ENCODE measurements at places on chromosomes 6 and 20.

DNA sequence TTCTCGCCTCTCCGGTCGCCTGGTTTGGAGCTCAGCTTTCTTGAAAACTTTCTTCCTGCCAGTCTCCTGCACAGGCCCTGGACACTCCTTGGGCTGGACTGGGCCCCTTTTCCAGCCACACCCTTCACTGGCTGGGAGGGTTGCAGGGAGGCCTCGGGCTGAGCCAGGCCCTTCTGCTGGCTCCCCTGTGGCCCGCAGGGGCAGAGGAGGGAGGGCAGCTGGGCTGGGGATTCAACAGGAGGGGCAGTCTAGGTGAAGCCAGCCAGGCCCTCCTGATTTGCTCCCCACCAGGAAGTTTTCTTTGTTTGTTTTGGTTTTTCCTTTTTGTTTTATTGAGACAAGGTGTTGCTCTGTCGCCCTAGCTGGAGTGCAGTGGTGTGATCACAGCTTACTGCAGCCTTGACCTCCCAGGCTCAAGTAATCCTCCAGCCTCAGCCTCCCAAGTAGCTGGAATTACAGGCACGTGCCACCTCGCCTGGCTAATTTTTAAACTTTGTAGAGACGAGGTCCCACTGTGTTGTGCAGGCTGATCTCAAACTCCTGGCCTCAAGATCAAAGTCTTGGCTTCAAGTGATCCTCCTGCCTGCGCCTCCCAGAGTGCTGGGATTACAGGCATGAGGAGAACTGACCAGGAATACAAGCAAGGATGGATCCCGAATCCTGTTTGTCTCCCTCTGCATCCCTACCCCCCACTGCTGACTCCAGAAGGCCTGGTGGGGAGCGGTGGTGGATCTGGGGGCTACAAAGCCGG, 23.5 kb upstream of the CDH22 start:
- DNase-seq = no peak

DNA sequence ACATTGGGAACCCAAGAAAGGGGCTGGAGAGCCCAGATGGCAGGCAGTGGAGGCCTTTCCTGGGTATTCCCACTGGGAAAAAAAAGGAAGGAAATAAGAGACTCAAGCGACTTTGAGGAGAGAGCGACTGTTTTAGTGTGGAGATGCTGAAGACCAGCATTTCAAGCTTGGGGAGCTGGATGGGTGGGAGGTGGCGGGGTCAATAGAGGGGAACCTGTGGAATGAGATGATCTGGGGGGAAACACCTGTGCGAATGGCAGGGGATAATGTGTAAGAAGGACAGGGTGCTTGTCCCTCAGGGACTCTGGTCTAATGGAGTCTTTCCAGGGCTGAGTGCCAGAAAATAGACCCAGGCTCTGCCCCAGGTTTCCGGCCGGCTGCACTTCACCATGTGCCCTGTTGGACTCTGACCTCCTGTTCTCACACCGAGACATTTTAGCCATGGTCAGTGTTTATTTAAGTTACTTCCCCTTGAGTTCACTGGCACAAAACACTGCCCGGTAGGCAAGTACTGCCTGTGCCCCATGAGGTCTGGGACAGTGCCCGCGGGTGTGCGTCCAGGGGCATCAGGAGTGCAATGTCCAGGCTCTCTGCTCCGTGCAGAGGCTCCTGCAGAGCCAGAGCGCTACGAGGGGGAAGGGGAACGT, 50.4 kb upstream of the NKX2-2 start:
- DNase-seq = no peak

DNA sequence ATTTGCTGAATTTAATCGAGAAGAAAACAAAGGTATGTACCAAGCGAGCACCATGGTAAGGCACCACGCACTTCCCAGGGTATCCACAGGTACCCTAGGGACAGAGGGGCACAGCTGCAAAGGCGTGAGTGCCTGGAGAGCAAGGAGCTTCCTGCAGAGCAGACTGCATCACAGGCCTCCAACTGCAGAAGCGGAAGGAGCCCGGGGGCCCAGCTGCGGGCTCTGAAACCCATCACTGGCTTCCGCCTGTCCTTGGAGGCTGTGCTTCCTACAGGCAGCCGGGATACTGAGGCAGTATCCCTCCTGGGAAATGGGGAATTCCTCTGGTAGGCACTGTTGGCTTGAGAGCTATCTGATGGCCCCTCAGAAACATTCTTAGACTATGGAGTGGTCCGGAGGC, 217.4 kb upstream of the GMDS start:
- no peak for DNase-seq

- no peak for DNase-seq
Measured at GRCh38 chr6:157813750-157814455, 9.1 kb upstream of the SNX9 start.

- DNase-seq = no peak
Measured at GRCh38 chr6:119542037-119542436, 192.5 kb upstream of the MAN1A1 start.

DNA sequence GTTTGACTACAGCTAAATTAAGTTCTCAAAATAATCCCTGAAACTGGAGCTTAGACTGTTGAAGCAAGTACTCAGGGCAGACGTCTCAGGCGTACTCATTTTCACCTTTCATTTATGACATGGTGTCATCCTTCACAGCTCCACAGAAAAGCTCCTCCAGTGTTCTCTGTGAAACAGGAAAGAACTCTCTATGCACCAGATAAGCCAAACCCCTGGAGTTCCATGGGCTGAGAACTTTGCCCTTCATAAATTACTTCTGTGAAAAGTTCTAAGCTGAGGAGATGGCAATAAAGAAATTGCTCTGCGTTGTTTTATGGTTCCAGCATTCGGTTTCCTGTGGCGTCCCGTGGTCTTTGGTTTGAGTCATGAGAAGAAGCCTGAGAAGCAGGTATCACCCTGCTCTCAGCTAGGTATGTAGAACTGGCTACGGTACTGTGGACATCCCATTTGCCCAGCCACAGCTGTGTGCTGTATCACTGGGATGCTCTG, 20.2 kb upstream of the RREB1 start:
- DNase-seq = no peak

GRCh38 chr6:4574007-4574406, 202.2 kb upstream of the CDYL start:
- no peak for DNase-seq

- no peak for DNase-seq
Measured at GRCh38 chr6:122709922-122710512, 69.5 kb upstream of the FABP7 start.

DNA sequence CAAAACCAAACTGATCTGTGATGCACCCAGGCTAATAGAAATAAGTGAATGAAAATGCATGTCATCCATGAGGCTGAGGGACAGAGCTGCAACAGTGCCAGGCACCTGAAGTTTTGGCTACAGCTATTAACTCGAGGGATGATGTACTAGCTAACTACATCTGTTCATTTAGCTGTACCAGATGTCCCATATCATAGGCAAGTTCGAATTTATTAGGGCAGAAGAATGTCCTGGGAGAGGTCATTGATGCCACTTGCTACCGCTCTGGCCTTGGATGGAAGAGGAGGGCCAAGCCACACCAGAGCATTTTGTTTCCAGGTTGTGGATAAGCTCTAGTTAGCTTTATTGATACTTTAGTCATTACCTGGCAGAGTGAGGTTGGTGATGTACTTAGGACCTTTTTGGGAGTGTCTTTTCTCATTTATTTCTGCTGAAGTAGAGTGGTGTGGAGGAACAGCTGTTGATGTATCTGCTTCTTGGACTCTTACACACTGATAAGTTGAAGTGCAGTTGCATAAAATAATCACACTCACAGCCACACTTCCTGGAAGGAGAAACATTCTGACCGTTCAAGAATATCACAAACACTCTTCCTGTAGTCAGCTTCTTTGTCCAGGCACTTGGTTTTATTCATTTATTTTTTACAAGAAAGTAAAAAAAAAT, 8.2 kb downstream of the ZFAND3 start:
- no peak for DNase-seq

DNA sequence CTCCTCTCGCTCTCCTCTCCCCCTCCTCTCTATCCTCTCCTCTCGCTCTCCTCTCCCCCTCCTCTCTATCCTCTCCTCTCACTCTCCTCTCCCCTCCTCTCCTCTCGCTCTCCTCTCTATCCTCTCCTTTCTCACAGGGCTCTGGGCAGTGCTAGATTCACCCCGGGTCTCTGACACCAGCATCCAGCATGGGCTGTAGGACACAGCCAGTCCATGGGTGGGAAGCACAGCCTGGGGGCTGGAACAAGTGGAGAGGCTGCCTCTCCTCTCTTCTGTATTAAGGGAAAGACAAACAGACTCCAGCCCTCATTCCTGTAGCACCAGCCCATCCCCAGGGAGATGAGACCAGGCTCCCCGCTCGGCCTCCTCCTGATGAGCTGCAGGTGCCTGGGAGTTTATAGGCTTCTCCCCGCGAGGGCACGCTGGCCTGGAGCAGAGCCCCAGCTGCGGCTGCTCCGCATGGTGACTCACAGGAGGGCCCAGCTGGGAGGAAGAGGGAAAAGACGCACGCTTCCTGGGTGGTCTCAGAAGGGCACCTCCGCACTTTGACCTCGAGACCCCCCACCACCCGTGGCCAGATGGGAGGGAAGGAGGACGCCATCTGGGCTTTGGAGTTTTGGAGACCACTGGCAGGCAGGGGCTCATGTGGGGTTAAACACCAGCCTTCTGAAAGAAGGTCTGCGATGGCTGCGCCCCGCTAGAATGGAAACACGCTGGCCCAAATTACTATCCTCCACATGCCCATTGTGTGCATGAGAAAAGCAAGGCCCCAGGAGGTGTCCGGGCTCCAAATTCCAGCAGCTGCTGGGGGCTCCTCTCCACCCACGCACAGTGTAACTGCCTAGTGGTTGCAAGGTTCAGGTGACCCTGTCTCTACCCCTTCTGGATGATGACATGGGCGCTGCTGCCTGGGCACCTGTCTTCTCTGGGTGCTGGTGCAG, 68.0 kb downstream of the BMP7 start:
- no peak for DNase-seq

DNA sequence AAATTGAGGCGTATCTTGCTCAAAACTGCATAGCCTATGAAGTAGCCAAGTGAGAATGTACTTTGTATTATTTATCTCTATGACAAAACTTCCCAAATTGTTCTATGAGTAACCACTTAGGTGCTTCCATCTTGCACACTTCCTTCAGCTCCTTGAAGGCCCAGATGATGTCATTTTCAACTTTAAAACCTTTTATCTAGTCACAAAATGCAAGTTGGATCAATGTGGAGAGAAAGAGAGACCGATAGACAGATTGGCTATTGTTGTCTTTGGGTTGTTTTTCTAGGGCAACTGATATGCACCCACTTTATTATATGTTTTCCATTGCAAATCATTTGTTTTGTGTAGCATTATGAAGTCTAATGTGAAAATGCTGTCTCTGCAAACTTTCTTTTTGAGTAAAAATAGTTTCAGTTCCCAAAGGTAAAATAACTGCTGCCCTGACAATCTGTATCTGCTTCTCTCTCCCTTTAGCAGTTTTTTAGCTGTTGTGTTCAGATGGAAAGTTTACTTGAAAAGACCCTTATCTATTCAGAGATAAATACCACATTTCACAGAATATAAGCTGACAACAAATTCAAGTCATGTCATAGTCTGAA, 73.7 kb upstream of the CITED2 start:
- no peak for DNase-seq

- peak; percentile 5 for DNase-seq
Measured at GRCh38 chr6:87436435-87436834, 28.7 kb downstream of the CFAP206 start.

DNA sequence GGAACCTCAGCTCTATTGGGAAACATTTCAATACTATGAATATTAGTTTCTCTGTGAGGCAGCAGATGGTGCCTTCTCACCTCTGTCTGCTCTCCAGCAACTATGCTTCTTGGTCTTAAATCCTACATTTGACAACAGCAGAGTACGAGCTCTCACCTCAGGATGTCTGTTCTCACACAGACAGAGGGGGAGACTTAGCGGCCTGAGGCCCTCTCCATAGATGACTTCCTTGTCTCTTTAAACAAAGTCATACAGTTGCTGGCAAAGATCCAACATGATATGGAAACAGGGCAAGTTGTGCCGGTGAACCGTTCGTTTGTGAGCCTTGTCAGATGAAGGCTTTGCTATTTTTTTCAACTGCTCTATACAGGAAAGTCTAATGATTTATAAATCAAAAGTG, 43.7 kb upstream of the GABRR1 start:
- DNase-seq = no peak

- no peak for DNase-seq
Measured at GRCh38 chr6:169096388-169096787, 157.3 kb downstream of the THBS2 start.

- no peak for DNase-seq
Measured at GRCh38 chr20:12074111-12074655, 156.5 kb downstream of the BTBD3 start.

All from stimulated activated CD8-positive, alpha-beta memory T cell treated with anti-CD3 and anti-CD28 coated beads, Interleukin-7, amount 100 ng/mL, for 48 hours (primary cell).